Nucleus accumbens (tissue), 56 donors: ENCODE measurements at places on chromosomes 13 and 19.

DNA sequence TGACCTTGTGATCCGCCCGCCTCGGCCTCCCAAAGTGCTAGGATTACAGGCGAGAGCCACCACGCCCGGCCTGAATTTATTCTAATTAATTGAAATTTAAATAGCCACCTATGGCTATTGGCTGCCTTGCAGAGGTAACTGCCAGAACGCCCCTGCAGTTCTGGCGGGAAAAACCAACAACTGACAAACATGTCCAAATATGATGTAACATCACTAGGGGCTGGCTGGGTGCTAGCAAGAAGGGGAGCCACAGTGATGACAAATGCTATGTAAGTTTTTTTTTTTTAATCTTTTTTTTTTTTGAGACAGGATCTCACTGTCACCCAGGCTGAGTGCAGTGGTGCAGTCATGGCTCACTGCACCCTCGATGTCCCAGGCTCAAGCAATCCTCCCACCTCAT lies 12.9 kb downstream of the ZSWIM9 start:
- no peak for DNase-seq

- DNase-seq = no peak
Measured at GRCh38 chr13:67369895-67370660, 139.9 kb upstream of the PCDH9 start.

DNA sequence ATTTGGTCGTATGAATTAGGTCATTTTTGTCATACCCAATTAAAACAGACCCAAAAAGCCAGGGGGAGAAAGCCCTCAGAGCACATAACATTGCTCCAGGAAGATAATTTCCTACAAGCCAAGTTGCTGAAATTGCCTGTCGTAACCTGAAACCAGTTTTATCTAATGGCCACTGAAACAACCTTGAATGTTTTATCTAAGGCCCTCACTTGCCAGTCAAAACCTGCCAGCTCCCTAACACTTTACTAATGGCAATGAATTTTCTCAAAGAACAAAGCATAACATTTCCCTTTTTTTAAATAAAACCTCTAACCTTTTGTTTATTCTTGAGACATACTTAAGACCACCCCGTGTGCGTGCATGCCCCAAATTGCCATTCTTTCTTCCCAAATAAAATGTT lies 496.2 kb upstream of the KLHL1 start:
- no peak for DNase-seq

DNA sequence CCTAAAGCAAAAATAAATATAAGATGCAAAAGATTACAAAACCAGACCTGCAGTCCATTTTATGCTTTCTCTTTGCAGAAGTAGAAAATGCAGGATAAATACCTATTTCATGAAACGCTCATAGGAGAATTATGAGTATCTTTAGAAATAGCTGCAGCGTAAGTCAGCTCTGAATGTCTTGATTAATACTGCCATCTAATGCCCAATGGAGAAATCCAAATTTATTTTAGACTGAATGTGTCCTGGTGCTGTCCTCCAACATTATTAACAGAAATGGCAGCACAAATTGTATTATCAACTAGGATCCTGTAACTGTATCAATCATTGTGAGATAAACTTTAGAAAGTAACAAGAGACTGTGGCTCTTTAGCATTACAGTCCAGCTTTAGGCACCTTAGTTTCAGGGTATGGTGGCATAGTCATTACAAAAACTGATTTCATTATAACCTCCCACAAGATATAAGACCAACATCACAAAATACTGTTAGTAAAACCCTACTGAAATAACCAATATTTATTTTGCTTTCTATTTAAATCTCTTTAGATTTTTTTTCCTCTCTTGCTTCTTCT lies 162.1 kb upstream of the MIR17HG start:
- no peak for DNase-seq

DNA sequence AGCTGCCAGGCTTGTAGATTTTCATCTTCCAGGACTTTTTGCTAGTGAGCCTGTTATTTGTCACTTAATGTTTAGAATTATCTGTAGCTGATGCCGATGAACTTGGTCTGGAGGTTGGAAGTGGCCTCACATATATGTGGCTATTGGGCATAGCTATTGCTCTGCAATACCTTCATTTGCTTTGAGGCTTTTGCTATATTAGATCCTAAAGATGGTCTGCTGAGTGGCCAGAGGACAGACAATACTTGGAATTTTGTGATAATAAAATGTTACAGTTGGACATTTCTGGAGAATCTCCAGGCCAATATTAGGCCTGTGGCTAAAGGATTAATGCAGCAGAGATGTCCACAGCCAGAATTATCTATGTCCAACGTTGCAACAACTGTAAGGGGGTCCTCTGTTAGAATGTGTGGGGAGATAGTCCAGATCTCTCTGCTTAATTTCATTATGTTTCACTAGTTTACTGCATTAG lies 222.3 kb downstream of the GPC5 start:
- no peak for DNase-seq

- no peak for DNase-seq
Measured at GRCh38 chr13:106496072-106496997, 39.1 kb downstream of the EFNB2 start.

DNA sequence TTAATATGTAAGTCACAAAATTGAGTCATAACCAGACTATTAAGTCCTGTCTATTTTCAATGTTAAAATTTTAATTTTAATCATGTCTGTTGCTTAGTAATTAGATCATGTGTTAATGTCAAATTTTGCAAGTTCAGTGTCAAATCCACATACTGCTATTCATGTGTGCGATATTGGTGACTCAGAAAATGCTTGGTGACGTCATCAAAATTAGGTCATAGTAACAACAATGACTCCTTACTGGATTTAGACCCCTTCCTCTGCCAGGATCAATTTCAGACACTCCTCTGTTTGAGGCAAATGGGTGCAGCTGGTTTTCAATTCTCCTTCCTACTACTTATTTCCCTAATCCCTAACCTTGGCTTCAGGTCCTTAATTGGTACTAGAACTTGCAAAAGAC lies 1394.3 kb upstream of the SLC10A2 start:
- no peak for DNase-seq

- no peak for DNase-seq
Measured at GRCh38 chr13:79346300-79346914, 59.6 kb downstream of the RBM26 start.

DNA sequence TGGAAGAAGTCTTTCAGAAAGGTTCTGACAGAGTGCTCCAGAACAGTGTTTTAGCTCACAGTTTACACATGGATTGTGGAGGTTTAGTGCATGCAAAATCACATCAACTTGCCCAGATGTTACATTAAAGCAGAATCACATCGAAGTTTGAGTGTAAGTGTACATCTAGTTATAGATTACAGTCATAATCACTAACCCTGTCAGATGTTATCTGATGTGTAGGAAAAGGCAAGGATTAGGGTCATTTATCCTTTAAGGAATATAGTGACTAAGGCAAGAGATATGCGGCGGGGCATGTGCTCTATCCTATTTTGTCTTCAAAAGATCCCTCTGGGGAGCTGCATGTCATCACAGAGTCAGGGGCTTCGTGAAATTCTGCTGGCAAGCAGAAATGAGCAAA lies 66.9 kb downstream of the CYSLTR2 start:
- no peak for DNase-seq

DNA sequence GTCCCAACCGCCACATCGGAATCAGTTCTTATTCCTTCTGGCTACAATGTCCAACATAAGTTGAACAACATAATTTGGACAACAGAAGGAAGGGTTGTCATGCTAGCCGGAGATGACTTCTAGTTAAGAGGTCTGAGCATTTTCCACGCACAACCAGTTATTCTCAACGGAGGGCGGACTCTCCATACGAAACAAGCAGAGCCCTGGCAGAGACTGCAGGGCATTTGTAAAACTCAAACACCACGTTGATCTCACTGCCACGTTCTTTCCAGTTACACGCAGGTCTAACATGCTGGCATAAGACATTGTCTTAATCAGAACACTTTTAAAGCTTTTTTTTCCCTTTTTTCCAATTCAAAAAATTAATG lies 38.3 kb upstream of the DCUN1D2 start:
- DNase-seq = no peak

- DNase-seq = no peak
Measured at GRCh38 chr13:105925496-105925895, 610.0 kb downstream of the EFNB2 start.

DNA sequence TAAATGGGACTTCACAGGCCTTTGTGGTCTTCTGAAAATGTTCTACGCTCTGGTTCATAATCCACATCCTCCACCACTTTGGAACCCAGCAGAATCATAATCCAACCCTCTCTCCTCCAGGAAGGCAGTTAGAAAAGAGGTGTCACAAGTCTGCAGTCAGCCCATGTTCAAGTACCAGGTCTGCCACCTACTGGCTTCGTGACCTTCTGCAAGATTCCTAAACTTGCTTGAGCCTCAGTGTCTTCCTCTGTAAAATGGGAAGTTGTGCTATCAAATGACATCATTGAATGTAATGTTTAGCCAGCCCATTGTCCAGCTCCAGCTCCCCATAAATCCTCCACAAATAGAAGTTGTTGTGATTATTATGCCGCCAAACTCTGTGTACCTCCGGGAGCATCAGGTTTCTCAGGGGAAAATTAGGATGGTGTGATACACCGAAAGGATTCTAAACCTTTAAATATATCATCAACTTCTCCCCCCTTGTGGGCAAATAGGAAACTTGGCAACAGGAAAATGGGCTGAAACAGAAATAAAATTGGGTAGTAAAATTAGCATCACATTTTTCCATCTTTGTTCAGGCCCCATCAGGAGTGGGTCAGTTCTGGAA lies 109.7 kb downstream of the NUFIP1 start:
- no peak for DNase-seq

GRCh38 chr13:42255886-42256285 lies 16.1 kb upstream of the AKAP11 start:
- DNase-seq = no peak

GRCh38 chr19:55241935-55242464 lies 13.4 kb upstream of the TMEM86B start:
- DNase-seq = no peak

DNA sequence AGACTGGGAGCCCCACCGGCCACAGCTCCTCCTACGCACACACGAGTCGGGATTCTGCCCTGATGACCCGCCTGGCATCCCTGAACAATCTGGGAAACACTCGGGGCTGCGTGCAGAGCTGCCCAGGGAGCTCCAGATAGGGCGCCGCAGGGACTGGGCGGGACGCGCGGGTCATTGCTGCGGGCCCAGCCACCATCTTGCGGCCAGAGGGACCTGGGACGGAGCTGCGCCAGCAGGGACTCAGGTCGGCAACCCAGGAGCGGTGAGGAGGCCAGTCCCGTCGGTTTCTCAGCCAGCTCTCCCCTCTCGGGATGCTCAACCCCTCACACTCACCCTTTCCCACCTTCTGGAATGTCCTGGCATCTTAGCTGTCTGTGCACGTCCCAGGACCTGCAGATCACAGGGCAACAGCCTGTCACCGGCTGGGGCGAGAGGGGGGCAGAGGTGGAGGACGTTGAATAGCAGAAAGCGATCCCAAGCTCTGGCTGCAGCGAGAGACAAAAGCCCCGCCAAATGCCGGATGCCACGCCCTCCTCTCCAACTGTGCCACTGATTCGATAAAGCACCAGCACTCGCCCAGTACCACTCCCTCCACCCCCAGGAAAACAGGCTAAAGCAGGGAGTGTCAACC lies 20.4 kb upstream of the ZNF91 start:
- DNase-seq = no peak

GRCh38 chr19:29266603-29267002 lies 53.7 kb upstream of the UQCRFS1 start:
- no peak for DNase-seq

GRCh38 chr19:54204767-54205468 lies 4.3 kb downstream of the RPS9 start:
- no peak for DNase-seq

DNA sequence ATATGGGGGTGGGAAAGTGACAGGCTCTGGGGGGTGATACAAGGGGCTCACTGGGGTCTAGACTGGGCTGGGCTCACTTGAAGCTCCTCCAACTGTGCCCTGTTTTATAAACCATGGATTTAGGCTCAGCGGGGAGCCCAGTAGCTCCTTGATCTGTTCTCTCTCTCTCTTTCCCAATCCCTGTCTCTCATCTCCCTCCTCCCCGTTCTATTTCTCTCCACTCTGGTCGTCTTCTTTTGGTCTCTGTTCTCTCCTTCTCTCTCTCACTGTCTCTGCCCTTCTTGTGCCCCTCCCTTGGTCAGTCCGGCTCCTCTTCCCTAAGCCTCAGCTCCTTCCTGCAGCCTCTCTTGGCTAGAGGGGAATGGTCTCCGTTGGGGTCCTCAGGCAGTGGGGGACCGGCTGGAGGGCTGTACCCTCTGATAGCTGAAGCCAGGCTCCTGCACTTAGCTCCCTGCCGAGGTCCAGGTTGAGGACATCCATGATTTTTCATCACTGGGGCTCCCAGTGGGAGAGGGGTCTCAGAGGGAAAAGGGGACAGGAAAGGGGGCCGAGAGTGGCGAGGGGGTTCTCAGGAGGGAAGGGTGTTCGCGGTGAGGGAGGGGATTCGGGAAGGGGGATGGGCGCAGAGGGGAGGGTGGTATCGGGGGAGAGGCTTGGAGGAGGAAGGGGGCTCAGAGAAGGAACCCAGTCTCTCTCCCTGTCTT lies 8.5 kb downstream of the UNC13A start:
- DNase-seq = no peak

DNA sequence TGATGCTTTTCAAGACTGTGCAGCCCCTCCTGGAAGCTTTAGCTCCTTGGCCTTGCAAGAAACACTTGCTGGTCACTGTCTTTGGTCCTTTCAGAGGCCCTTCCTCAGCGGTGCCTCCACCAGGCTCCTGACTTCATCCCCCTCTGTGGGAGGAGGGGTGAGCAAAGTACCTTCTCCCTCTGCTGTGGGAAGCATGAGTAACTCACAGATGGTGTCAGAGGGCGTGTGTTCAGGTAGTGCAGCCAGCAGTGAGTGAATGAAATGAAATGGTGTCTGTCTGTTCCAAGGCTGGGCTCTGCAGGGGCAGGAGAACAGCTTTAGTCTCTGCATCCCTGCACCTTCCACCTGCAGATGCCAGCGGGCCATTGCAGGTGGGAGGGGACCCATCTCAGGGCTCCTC lies 102.9 kb downstream of the SHISA2 start:
- DNase-seq = no peak

GRCh38 chr13:25727810-25728209 lies 324.0 kb downstream of the SHISA2 start:
- no peak for DNase-seq

DNA sequence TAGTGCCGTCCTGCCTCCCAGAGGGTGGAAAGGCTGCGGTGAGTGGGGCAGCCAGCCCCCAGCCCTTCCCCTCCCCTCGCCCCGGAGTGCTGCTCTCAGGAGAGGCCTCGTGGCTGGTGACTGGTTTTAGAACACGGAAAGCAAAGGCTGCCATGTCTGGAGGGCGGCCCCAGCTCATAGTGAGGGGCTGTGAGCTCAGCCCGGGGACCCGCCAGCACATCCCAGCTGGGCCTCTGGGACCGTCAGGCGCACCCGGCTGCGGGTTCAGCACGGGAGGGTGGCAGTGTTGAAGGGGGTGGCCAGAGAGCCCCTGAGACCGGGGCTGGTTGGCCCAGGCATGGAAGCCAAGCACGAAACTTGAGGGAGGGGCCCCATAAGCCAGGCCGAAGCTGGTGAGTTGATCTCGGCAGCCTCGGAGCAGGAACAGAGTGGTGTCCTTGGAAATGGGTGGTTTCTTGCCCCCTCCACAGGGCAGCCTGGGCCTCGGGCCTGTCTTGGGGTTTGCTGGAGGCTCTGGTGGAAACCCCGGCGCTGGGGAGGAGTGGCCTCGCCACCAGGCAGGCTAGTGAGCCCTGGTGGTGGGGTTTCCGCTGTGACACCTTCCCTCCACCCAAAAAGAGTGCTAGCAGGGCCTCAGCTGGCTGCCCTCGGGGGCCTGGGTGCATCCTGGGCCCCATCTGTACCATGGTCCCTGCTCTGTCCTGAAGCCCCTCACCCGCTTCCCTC lies 157.7 kb downstream of the KDM4B start:
- DNase-seq = no peak

GRCh38 chr13:94033098-94033497 lies 446.4 kb downstream of the DCT start:
- no peak for DNase-seq

- no peak for DNase-seq
Measured at GRCh38 chr13:75771818-75772217, 135.7 kb downstream of the LMO7 start.
